Hematopoietic multipotent progenitor cell treated with erythropoietin and hydrocortisone succinate and interleukin-3 and kit ligand, for 4 days (in vitro differentiated cells): ENCODE measurements at places on chromosomes 12 and 14.

DNA sequence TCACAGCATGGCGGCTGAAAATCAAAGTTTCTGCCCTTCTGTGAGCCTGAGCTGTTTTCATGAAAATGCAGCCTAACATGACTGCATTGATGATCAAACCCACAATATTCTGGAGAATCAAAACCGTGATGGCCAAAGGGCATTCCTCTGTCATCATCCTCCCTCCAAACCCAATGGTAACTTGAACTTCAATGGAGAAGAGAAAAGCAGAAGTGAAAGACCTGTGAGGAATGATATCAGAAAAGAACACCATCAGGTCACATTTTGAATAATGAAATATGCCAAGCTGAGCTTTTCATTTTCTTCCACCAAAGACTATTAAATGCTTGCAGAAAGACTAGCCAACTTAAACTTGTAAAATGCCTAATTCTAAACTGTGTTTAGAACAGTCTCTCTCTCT, 8.1 kb downstream of the KCNJ8 start:
- DNase-seq = no peak

GRCh38 chr12:9957834-9958233, 13.4 kb upstream of the CLEC12A start:
- no peak for DNase-seq

- DNase-seq = no peak
These were observed 27.6 kb downstream of the LRFN5 start for GRCh38 chr14:41634286-41634685.

GRCh38 chr14:104187121-104187889, 48.9 kb downstream of the KIF26A start:
- DNase-seq = no peak

GRCh38 chr12:14326699-14327098, 38.8 kb upstream of the ATF7IP start:
- no peak for DNase-seq

DNA sequence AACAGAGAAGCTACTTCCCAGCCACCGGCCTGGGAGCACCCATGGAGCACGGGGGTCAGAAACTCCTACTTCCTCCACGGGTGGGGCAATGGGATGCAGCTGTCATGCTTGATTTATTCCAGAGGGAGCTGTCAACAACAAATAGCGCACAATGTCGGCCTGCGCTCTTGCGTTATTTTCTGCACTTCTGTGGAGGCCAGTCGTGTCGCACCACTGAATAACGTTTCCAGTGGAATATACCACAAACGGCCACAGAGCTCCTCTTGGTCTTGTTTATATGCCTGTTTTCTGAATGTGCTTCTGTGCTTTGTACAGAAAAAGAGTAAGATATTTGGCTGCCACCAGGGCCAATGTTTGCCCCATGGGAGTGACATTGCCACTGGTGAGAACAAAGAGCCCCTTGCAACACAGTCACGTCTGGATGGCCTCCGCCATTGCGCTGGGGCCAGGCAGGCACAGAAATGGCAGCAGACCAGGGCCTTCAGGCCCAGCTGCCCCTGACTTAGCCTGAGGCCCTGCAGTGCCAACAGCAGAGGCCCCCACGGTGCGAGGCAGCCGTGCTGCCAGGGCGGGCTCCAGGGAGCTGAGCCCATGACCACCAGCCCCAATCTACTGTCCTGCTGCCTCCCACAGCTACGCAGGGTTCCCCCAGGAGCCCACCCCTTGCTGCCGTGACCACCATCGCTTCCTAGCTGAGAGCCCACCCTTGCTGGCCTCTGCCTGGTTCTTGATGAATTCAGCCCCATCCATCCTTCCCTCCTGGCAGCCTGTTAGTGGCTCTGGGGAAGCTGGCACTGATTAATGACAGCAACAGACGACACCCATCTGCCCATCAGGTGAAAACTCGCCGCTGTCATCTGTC, 28.9 kb upstream of the TMEM179 start:
- DNase-seq = no peak

GRCh38 chr14:91149462-91149861, 35.6 kb downstream of the DGLUCY start:
- peak; percentile 93 for DNase-seq

- no peak for DNase-seq
These were observed 21.6 kb upstream of the CAMKK2 start for GRCh38 chr12:121318121-121318520.

- DNase-seq = no peak
These were observed 365.9 kb upstream of the NOVA1 start for GRCh38 chr14:26963711-26964110.

DNA sequence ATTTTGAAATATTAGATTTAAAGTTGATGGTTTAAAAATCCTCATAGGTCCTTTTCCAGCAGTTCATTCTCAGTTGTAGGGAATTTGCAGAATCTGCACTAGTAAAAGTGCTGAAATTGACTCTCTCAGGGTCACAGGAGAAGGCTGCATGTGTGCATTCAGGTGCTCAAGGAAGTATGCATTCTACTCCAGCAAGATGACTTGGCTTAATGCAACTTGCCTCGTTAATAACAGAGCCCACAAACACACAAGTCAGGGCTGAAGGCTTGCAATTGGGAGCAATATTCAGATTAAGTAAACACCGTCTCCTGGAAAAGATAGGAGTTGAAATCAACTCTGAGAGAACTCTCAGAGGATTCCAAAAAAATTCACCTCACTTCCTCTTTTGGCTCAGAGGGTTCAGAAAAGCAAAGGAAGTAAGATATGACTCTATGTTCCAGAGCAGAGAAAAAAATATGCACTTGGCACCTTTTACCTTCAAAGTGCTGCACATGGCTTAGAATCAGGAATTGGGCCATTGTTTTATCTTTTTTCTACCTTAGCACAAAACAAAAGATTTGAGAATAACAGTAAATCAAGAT, 406.3 kb upstream of the DCN start:
- peak; percentile 3 for DNase-seq
